NCI-H1417 (cell line): ENCODE measurements at places on chromosomes 16 and 17.

GRCh38 chr17:8223356-8224126 is 13.2 kb upstream of the AURKB start:
- peak; percentile 24 for DNase-seq

DNA sequence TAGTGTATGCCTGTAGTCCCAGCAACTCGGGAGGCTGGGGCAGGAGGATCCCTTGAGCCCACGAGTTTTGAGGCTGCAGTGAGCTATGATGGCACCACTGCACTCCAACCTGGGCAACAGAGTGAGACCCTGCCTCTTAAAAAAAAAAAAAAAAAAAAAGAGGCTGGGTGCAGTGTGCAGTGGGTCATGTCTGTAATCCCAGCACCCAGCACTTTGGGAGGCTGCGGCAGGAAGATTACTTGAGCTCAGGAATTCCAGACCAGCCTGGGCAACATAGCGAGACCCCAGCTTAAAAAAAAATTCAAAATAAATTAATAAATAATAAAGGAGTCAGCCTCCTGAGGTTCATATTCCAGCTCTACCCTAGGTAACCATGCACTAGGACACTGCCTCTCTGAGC is 9.6 kb upstream of the CNOT1 start:
- DNase-seq: no peak

- DNase-seq: no peak
These were observed 1.8 kb upstream of the PRSS22 start for GRCh38 chr16:2859686-2860265.

DNA sequence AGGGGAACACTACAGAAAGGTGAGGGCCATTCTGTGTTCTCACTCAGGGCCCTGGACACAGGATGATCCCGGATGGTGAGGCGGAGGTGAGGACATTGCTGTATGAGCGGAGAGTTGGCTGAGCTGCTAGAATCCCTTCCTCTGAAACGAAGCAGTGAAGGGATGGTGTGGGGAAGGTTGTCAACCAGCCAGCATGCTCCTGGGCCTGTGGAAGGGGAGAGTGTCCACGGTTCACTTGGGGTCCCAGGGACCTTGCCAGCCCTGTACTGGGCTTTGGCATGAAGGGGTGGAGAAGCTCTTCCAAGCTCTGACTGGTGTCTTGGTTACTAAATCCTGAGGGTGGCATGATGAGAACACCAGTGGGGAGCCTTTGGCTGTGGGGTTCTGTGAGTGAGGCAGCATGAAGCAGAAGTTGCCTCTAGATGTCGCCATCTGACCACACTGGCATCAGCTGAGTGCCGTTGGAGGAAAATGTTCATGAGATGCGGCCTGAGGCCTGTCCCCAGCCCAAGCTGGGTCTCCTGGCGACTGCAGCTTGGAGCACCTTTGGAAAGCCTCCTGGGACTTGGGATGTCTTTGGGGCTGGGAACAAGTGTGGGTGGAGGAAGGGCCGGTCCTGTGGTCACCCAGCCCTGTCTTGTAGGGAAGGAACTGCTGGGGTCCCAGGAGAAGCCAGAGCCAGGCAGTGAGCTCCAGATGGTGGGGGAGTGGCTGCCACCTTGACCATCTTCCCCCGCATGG is 14.8 kb downstream of the PDP2 start:
- peak; percentile 24 for DNase-seq

DNA sequence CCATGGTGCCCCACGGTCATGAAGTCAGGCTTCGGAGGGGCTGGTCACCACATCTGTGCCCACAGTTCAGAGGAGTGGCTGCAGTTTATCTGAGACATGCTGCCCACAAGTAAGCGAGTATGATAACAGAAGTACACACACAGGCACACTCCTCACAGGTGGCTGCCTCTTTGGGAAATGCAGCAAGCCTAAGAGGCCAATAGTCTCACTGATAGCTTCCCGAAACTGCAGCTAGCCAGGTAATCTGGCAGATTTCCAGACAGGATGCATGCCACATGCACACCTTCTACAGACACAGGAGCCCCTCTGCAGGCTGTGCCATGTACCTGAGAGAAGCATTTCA is 12.6 kb upstream of the GFOD2 start:
- no peak for DNase-seq

DNA sequence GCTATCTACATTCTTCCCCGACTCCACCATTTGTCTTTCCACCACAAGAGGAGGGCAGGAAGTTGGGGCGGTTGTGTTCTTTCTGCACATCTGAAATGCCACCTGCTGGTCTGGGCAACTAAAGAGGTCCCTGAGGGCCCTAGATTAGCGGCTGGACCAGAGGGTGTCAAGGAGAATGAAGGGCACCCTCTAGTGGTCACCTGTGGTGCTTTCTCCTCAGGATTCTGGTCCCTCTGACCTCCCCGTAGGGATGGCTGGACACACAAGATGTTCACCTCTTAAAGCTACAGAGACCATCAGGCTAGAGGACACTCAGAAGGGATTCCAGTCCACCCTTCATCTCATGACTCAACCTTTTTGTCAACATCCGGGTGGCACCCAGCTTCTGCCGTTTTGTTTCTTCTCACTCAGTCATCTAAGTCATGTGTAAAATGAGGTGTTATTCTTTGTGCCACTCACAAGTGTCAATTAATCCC is 2.9 kb upstream of the SCIMP start:
- peak; percentile 19 for DNase-seq

DNA sequence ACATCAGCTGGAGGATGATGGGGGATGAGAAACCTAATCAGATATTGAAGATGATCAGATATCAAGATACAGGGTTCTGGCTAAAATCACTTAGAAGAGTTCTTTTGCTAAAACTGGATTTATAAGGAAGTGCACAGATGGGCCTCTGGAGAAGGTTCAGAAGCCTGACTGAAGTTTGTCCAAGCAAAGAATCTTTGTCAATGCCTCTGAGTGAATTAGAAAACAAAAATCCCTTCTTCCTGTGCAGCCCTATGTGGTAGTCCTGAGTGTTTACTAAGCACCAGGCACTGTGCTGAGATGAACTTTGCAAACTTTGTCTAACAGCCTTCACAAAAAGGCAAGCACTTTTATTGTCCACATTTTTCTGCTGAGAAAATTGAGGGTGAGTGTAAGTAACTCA is 11.4 kb upstream of the CENPV start:
- no peak for DNase-seq

DNA sequence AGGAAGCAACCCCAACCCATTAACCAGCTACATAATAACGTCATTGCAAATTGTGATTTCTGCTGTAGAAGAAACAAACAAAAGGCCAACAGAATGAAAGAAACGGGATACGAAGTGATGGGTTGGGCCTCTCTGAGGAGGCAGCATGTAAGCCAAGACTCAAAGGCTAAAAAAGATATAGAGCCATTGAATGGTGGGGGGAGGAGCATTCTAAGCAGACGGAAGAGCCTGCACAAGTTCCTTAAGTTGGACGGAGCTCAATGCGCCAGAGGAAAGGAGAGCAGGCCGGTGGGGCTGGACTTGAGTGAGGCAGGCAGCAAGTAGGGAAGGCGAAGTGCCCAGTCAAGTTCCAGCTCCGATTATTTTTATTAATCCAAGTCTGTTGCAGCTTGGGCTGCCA is 160.3 kb downstream of the SHISA9 start:
- DNase-seq: no peak
